ENCODE measurements at places on chromosomes 16 and 17.

GRCh38 chr17:74070374-74070773, 133.1 kb upstream of the RPL38 start:
- no peak for DNase-seq

DNA sequence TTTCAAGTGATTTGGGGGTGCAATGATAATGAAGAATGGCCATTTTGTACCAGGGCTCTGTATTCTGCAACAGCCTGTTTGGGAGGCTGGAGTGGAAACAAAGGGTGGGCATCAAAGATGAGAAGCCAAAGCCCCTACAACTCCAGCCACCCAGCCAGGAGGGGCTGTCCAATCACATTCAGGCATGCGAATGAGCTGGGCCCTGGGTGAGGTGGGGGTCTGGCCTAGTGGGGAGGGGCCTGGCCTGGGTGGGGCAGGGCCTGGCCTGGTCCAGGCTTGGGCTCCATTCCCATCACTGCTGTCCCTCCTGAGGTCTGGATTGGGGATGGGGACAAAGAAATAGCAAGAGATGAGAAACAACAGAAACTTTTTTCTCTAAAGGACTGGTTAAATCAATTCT, 6.4 kb downstream of the AOC3 start:
- DNase-seq, result no peak

DNA sequence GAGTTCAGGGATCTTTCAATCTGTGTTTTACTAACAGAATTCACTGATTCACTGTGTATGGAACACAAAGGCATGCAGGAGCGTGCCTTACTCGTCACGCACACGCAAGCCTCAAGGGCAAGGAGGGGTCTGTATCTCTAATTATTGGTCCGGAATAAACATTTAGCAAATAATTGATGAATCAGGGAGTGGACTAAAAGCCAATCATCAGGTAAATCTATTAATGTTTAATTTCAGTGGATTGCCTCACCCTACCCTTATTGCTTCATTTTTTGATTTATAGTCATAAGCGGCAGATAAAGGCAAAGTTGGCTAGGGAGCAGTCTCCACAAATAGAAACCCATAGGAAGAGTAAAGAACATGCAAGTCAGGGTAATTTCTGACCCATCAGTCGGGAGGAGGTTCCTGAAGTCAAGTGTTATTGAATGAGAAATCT, 7.4 kb upstream of the HSD17B2 start:
- no peak for DNase-seq

DNA sequence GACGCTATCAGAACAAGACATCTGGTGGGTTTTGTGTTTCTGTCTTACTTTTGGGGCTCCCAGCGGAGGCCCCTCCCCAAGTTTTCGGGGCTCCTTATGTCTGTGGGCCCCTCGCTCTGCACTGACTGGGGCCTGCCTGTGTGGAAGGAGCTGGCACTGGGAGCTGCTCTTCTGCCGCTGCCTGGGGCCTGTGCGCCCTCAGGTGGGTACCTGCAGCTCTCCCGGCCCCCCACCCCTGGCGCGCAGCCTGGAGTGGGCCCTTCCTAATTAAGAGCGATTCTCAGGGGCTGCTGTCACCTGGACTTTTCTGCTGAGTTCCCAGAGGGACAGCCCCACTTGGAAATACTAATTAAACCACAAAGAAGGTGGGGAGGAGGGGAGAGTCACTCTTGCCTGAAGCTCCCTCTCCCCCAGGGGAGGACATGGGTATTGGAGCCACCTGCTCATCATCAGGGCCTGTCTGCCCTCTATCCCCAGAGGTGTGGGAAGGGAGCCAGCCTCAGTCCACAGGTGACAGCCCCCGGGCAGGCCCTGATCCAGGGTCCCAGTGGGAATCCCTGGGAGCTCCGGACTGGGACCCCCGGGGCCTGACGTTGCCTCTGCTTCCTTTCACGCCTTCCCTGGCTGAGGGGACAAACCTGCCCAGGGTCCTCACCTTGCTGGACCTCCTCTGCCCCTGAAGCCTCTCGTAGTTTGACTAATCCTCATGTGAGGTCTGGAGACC, 36.5 kb downstream of the GSE1 start:
- DNase-seq, result no peak

GRCh38 chr17:35715416-35715815, 16.0 kb upstream of the RASL10B start:
- DNase-seq, result no peak

- no peak for DNase-seq
These were observed 72.3 kb upstream of the LHX1 start for GRCh38 chr17:36864827-36865430.
